ENCODE measurements at places on chromosomes 11 and 22. TPM values are rescaled to one million over a fixed set of nuclear protein-coding genes. Genes with fewer than 3 reads are reported as not detected.

Gene MRE11
- total RNA-seq = 33.1 TPM

DNA sequence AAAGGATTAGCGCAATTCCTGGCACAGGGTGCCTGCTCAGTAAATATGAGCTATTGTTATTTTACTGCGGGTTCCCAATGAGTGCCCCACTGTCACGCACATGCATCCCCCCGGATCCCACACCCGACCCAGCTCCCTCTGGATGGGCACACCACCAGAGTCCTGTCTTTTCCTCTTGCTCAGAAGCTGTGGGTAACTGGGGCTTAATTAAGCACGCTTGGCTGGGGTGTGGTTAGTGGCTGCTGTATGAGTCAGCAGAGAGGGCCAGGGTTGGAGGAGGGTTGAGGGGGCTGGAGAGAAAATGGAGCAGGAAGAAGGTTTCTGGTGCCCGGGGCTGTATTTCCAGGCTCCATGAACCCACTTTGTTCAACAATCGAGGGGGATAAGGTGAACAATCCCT lies 30.3 kb upstream of the NECTIN1 start:
- DNase-seq = no peak
- peaks cover 23% of the 10 kb centered on the region for H3K27me3 ChIP-seq
- no peaks in the 10 kb centered on the region for H3K36me3 ChIP-seq
- no peak overlapping the region for H3K27ac ChIP-seq
- no peaks in the 10 kb centered on the region for H3K4me1 ChIP-seq

Gene UBQLN3
- not detected for total RNA-seq

Gene INPP5J
- total RNA-seq = 0.17 TPM

DNA sequence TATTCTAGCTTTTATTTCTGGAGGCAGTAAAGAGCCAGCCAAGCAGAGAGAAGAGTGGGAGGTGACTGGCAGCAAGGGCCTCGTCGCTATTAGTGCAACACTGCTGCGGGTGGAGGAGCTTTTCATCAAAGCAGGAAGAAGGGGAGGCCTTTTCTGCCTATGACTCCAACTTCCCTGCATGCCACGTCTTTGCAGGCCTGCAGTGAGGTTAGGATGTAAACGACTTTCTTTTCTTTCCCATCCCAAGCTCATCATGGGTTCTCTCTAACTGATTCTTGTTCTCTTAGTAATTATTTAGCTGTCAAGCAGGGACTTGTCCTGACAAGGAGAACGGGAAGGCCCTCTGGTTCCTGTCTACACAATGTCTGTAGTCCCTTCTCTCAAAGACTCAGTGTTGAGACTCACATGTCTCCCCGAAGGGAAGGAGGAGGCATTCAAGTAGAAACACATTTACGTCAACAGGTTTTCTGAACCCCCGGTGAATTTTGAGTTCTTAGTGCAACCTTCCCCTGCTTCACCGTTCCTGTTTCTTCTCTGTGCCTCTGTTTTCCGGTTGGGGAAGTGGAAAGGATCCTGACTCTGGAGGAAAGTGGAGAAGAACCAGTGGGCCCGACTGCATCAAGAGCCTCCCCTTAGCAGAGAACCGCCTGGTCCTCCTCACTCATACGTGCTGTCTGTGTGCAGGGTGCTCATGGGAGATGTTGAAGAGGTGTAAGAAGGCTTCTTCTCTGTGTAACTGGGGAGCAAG lies 56.9 kb downstream of the PACS1 start:
- H3K4me1 ChIP-seq = peaks cover 70% of the 10 kb centered on the region
- H3K36me3 ChIP-seq = peaks cover 2% of the 10 kb centered on the region
- peak overlapping the region; percentile 77 for H3K4me3 ChIP-seq
- H3K27ac ChIP-seq = peak overlapping the region; percentile 98
- DNase-seq = peak; percentile 86

- H3K36me3 ChIP-seq = peaks cover 7% of the 10 kb centered on the region
- no peaks in the 10 kb centered on the region for H3K27me3 ChIP-seq
- peaks cover 74% of the 10 kb centered on the region for H3K4me1 ChIP-seq
- no peak overlapping the region for H3K27ac ChIP-seq
- no peak overlapping the region for H3K4me3 ChIP-seq
- no peak for DNase-seq
Measured at GRCh38 chr11:68498321-68498720, 37.8 kb downstream of the PPP6R3 start.

DNA sequence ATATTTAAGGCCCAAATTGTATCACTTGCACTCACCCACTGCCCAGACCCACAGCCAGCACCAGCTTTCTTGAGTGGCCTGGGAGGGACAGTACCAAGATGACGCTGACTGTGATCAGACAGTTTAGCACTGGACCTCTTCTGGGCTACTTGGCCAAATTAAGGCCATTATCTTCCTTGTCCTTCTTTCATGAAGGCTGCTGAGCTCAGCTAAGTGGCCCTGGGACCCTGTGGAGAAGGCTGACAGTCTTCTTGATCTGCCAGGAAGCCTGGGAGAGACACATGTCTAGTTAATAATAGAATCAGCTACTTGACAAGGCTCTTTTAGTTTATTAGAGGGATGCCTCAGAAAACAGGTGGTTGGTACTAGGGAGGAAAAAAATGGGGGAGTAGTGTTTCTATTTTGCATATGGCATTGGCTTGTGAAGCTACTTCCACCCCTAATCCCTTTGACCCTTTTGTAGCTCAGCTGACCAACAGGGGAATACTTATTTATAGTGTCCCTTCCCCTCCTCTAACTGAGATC lies 127.9 kb upstream of the NTM start:
- peaks cover 22% of the 10 kb centered on the region for H3K27me3 ChIP-seq
- H3K27ac ChIP-seq = no peak overlapping the region
- H3K4me1 ChIP-seq = no peaks in the 10 kb centered on the region
- H3K36me3 ChIP-seq = no peaks in the 10 kb centered on the region
- no peak for DNase-seq
- no peak overlapping the region for H3K4me3 ChIP-seq

Gene OR52H1
- not detected for total RNA-seq

DNA sequence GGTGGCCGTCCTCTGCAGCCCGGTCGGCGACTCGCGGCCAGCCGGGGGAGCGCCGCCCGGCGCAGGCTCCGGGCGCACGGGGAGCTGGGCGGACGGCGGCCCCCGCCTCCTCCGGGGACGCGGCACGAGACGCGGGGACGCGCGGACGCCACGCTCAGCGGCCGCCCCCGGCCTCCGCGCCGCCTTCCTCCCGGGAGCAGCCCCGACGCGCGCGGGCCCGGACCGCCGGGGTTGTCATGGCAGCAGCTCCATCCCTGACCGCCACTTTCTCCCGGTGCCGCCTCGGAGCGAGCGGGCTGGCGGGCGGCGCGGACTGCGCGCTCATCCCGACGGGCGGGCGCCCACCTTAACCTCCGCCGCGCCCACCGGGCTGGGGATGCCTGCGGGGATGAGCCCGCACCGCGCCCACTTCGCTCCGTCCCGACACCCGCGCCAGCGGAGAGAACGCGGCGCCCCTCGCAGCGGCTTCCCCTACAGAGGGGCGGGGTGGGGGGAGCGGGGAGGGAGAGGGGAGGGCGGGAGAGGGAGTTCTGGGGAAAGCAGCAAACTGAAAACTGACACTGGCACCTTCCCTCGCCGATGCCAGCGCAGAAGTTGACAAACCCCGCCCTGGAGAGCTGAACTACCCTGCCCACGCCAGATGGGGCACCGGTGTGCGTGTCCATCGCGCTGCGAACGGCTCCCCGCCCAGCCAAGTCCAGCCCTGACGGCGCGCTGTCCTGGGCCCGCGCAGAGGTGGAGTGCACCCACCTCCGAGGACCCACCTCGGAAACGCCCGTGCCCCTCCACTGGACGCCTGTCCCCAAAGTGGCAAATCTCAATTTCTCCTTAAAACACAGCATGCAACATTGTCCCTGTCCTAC lies 588.4 kb downstream of the OPCML start:
- no peak overlapping the region for H3K27ac ChIP-seq
- DNase-seq = no peak
- H3K4me3 ChIP-seq = no peak overlapping the region
- peaks cover 2% of the 10 kb centered on the region for H3K36me3 ChIP-seq
- peaks cover 3% of the 10 kb centered on the region for H3K4me1 ChIP-seq
